ENCODE measurements at places on chromosomes 1 and 21. TPM values are rescaled to one million over a fixed set of nuclear protein-coding genes. Genes with fewer than 3 reads are reported as not detected.

The LCE3D gene
- total RNA-seq: not detected

The PLEKHA6 gene
- total RNA-seq: 8.9 TPM

The RNF223 gene
- total RNA-seq: not detected

The BMP8B gene
- 15.4 TPM for total RNA-seq

The CYP4B1 gene
- total RNA-seq: 58.3 TPM
